RPMI7951 (cell line): ENCODE measurements at places on chromosomes 4 and X. TPM values are rescaled to one million over a fixed set of nuclear protein-coding genes. Genes with fewer than 3 reads are reported as not detected.
A peak's percentile ranks its signal among the peaks of the same experiment; 100 is the strongest.

MAB21L2 gene
- 0.10 TPM in 1 of 2 replicates, not detected in the other for total RNA-seq

RRH gene
- total RNA-seq = not detected in 2 replicates

HPRT1 gene
- 14.1 and 19.0 TPM in 2 replicates for total RNA-seq

SPANXD gene
- 4.4 and 7.6 TPM in 2 replicates for total RNA-seq

CXCL11 gene
- 0.10 and 0.36 TPM in 2 replicates for total RNA-seq

GRCh38 chrX:63754136-63754859 is 30.7 kb downstream of the ARHGEF9 start:
- peak; percentile 28 for DNase-seq

DNA sequence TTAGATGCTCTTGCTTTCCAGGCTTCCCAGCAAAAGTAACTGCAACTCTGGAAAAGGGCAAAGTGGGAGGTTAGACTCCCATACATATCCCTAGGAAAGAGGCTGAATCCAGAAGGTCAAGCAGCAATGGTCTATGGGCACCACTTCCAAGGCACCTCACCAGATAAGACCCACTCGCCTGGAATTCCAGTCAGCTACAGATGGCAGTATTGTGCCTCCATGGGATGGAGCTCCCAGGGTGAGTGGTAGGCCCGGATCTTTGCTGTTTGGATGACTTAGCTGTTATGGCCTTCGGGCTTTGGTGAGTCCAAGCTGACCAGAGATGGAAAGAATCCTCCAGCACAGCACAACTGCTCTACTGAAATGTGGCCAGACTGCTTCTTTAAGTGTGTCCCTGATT is 688.0 kb downstream of the PCDH19 start:
- DNase-seq = no peak

DNA sequence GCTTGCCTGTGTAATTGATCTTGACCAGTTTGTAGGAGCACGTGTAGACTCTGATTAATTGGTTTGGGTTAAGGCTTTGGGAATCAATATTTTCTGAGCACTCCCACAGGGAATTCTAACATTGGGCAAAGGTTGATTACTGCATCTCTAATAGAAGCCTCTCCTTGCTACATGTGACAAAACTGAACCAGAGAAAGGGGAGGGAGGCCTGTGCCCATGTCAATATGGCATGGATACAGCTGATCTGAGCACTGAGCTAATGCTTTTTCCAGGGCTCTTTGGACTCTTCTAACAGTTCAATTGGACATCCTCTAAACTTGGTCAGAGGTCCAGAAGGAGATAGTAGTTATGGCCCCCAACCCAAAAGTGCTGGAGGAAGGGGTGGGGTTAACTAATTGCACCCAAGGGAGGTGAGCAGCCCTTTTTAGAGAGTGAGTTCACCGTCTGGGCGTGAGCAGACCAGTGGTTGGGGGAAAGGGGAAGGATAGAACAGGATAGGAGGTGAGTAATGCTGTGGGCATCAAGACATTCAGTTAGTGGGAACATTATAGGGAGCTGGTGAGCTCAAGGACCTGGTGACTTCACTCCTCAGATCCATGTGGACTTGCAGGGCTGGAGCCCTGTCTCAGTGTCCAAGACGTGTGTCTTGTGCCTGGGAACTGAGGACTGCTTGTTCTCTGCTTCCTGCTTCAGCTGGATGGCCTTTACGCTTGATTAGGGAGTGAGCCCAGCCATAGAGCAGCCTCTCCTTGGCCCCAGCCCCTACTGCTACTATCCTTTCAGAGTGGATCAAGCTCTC is 22.8 kb downstream of the MSN start:
- DNase-seq = peak; percentile 88

DNA sequence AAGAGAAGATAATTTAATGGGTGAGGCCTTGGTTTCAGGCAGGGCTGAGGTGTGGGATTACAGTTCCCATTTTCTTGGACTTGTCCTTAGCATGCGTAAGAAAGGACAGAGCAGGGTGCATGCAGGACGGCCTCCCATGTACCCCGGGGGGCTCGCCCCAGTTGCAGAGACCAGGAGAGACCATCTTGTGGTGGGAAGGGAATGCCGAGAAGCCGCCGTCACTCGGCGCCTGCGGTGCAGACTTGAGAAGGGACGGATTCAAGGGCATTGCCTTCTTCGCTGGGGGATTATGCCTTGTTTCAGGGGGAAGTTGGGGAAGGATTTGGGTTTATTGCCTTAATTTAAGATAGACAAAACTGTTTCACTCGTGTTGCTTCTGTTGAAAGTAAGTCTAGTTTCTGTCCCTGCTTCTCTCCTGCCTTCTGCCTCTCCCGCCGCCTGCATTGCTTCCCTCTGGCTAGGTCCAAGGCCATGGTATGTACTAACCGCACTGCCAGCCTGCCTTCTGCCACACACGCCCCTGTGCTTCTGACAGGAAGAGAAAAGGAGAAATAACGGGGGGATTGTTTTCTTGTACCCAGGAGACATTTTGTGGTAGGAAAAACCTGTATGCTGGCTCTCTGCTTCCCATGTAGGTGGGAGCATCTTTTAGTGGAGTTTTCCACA is 175.9 kb downstream of the DCLK2 start:
- no peak for DNase-seq

GRCh38 chrX:11619441-11619840 is 46.3 kb downstream of the ARHGAP6 start:
- no peak for DNase-seq

DNA sequence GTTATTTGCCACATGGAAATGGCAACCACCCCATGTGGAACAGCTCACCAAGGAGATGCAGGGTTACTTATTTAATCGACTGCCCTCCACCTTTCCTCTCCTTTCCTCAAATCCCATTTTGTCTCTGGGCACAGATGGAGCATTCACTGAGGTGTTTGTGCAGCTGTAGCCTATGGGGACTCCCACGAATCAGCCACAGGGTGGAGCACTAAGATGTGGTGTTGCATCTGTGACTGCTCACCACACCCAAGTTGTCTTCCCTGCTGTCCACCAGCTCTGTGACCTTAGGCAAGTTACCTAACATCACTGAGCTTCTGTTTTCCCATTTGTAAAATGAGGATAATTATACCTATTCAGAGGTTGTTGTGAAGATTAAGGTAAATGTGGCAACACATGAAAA is 252.4 kb upstream of the CPEB2 start:
- DNase-seq = peak; percentile 61

DNA sequence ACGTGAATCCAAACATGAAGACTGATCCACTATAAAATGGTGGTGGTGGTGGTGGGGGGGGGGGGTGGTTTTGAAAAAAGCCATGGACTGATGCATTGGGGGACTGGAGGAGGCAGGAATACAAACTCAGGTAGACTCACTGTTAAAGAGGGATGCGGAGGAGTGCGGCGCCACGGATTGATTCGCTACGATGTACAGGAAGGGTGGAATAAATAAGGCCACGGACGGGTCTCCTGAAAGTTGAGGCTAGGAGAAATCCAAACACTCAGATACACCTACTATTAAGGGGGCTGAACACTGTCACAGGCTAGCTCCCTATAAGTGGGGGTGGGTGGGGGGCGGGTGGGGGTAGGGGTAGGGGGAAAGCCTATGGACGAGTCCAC is 591 bp downstream of the ELK1 start:
- no peak for DNase-seq

GRCh38 chrX:23756165-23756564 is 13.1 kb upstream of the ACOT9 start:
- DNase-seq = peak; percentile 63

- DNase-seq = peak; percentile 89
These were observed 17.1 kb downstream of the SMIM14 start for GRCh38 chr4:39621582-39621981.

DNA sequence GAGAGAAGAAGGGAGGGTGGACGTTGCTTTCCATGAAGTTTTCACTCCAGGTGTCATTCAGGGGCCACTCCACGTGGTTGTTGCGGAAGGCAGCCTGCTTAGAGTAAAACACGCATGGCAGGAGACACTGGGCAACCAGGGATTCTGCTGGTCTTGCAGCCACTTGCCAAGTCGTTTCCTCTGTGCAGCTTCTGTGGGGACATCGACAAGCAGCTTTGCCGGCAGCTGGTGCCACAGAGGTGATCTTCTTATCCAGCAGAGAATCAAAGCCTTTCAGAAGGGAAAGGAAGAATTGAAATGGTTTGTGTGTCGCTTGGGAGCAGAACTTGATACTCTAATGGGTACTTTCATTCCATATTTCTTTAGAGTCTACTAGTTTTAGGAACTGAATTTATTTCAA is 867.1 kb upstream of the TENM3 start:
- DNase-seq = no peak

DNA sequence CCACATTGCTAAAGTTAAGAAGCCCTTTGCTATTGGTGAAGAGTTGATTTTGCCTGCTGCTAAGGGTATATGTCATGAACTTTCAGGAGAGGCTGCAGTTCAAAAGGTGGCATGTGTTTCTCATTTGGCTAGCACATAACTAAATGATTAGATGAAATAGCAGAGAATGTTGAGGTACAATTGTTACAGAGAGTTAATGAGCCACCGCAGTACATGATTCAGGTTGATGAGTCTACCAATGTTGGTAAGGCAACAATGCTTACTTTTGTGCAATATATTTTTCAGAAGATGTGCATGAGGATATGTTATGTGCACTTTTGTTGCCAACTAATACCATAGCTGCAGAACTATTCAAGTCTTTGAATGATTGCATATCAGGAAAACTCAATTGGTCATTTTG is 21.1 kb upstream of the CXCL2 start:
- no peak for DNase-seq
